ENCODE measurements at places on chromosomes 5 and 9. TPM values are rescaled to one million over a fixed set of nuclear protein-coding genes. Genes with fewer than 3 reads are reported as not detected.

The MCTP1 gene
- total RNA-seq = 1.8 TPM

The FGD3 gene
- 4.1 TPM for total RNA-seq

The FAM221B gene
- total RNA-seq = 0.19 TPM

The BARHL1 gene
- total RNA-seq = not detected

The PCDHGA7 gene
- total RNA-seq = 0.32 TPM

The TRMO gene
- 11.4 TPM for total RNA-seq

The PRRX2 gene
- 0.68 TPM for total RNA-seq

The CCDC183 gene
- total RNA-seq = 0.93 TPM

All from neural crest cell (in vitro differentiated cells).